ENCODE measurements at places on chromosomes 1 and 21.

GRCh38 chr1:242212401-242212800 is 213.5 kb upstream of the MAP1LC3C start:
- DNase-seq = no peak

DNA sequence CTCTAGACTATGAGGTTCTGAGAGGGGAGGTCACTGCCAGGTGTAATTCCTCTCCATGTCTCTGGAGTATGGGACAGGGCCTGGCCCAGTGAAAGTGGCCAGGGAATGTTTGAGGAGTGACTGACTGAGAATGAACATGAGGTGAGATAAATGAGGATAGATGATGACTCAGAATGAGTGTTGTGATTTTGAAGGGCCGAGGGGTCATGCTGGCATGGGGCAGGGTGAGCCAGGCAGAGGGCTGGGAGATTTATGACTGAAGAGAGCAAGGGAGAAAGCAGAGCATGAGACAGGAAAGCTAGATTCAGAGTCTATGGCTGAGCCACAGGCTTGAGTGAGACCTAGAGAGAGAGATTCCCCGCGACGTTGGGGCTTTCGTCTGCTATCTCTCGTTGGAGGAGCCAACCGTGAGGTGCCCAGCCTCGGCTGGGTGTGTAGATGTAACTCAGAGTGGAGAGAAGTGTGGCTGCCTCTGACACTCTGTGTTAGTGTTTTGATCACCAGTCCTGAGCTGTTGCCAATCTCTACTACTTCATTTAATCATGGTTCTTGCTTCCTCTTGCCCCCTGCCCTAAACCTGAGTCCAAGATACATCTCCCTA is 50.1 kb downstream of the FOXD2 start:
- no peak for DNase-seq

- DNase-seq = no peak
Observed at GRCh38 chr1:112105557-112105956, 116.1 kb upstream of the KCND3 start.

DNA sequence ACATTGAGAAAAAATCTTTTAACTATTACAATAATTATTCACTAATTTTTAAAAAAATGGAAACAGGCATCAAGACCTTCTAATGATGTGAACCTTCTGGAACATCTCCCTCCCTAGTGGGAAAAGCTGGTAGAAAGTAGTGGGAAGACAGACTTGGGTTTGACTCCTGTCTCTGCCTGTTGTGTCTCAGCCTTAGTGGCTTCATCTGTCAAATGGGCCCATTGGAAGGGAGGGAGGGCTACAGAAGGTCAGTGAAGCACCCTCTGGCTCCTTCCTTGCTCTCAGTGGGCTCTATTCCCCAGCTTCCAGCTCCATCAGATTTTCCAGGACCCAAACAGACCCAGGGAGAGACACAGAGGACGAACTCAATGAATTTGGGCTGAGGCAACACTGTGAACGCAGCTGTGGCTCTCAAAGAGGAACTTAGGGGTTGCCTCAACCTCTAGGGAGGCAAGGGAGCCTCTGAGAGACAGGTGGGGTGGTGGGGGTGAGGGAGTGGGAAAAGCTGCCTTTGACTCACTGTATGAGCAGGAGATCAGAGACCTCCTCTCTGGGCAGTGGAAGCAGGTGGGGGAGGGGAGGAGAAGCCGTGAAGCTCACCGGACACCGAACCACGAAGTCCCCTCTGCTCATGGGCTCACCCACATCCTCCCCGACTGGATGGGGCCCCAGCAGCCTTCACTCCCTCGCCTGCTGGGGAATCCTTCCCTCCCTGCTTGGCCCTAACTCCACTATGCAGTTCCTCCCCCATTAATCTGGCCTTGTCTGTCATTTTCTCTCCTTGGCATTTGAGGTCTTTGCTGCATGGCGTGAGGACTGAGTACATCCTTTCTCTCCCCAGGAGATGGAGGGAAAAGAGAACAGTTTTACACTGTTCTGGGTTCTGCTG is 4.5 kb downstream of the CNR2 start:
- no peak for DNase-seq

GRCh38 chr1:37399205-37399604 is 75.2 kb upstream of the ZC3H12A start:
- no peak for DNase-seq

GRCh38 chr1:6614019-6614928 is 743 bp downstream of the PHF13 start:
- no peak for DNase-seq

- DNase-seq = no peak
Observed at GRCh38 chr1:174922121-174922520, 77.6 kb upstream of the CACYBP start.

- no peak for DNase-seq
Observed at GRCh38 chr1:9782116-9782751, 41.5 kb downstream of the CLSTN1 start.

DNA sequence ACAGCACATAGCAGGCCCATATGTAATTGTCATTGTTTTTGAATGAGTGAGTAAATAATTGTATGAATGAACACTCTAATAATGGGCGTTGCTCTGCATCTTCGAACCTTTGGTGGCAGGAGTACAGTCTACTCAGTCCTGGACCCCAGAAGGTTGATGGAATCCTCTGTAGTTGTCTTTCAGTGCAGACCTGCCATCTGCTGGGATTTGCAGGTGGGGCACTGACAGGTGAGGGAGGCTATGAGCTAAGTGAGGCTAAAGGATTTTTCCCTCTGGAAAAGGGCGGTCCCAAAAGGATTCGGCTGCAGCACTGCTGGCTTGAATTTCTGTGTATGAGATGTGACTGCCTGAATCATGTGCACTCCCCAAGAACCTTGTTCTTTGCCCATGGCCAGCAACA is 53.4 kb downstream of the PLXNA2 start:
- no peak for DNase-seq

GRCh38 chr1:54238353-54239034 is 38.5 kb downstream of the MRPL37 start:
- DNase-seq = no peak

DNA sequence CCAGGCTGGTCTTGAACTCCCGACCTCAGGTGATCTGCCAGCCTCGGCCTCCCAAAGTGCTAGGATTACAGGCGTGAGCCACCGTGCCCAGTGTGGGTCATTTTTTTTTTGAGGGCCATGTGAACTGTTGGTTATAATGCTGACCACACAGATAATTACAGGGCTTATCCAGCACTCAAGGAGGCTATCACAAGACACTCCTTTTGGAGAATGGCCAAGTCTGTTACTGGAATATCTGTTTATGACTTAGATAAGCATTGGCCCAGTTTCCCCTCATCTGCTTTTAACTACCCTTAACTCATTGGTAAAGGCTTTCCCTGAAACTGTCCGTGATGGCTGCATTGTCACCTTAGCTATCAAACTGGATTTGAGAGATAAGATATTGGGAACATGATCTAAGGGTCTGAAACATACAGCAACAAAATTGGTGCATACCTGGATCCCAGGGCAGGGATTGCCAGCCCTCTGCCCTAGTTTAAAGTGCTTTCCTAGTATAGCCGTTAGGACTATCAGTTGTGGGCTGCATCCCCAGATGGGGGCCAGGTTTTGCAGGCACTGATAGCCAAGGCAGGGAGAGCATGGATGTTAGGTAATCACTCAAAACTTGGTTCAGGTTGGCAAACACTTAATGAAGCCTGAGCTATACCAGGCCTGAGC is 15.6 kb downstream of the SZT2 start:
- DNase-seq = no peak

DNA sequence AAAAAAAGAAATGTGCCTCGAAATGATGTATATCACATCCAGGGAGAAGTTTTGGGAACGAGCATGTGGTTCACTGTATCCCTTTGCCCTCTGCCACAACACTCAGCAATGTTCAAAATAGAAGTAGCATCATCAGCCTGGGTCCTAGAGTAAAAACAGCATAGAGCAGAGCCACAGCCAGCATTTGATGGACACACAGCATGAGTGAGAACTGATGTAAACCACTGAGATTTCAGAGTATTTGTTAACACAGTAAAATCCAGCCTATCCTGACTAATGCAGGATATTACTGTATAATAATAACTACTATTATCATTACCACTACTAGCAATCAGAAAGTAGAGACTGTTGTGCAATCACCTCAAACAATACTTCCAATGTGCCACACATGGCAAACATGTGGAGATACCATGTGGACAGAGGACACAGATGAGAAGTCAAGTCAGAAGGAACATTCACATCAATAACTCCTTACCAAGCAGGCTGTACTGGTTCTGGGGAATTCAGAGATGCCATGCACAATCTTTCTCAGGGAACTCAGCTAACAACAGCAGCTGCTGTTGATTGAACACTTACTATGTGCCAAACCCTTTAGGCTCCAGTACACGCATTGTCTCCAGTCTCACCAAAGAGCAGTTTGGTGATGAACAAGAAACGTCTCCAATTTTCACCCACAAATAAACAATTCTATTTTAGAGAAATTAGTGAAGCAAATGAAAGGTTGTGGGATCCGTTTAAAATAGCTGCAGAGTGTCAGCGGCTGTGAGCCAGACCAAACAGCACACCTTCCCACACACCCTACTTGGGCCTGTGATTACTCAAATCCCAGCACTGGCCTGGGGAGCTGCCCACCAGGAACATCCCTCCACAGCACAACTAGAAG is 16.6 kb upstream of the GFI1 start:
- DNase-seq = no peak

GRCh38 chr1:117596023-117596720 is 9.7 kb upstream of the TENT5C start:
- no peak for DNase-seq

GRCh38 chr1:109425391-109426280 is 612 bp downstream of the PSMA5 start:
- DNase-seq = peak; percentile 38

DNA sequence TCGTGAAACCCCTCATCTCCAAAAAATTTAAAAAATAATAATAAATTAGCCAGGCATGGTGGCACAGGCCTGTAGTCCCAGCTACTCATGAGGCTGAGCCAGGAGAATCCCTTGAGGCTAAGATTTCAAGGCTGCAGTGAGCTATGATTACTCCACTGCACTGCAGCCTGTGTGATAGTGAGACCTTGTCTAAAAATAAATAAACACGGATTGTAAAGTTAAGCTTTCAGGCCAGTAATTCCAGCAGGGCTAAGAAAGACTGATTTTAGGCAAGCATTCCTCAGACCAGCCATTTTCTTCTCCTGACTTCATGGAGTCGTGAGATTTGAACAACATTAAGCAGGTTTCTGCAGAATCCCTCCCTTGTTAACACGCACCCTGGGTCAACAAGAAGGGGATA is 77.2 kb upstream of the EFHD2 start:
- DNase-seq = no peak

DNA sequence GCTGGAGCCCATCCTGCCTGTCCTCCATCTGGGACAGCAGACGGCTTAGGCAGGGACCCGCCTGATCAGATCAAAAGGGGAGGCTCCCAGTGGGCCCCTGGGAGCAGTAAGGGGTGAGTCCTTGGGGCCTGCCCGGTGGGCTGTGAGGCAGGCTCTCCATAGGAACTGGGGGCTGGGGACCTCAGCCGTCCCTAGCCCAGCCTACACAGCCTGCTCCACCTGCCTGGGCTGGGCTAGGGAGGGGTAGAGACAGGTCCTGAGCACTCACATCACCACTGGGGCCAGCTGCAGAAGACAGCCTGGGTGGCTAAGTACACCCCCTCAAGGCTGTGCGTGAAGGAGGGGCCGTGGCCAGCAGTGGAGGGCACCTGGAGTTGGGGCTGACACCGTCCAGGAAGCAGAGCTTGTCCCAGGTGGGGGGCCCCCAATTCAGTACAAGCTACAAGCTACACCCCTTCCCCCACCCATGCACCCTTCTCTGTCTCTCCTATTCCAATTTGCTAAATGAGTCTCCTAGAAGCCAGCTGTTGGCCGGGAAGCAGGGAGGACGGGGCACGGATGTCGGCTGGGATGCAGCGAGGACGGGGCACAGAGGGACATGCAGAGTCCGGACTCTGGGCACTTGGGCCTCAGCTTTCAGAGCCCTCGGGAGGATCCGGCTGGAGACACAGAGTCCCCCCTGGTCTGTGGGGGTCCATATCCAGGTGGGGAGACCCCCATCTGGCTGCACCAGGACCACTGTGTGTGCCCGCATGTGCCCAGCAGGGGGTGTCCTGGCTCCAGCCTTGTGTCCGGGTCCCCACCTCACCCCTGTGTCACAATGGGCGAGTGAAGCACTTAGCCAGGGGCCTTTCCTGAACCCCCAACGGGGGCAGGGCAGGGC is 1.7 kb downstream of the ISG15 start:
- DNase-seq = no peak

DNA sequence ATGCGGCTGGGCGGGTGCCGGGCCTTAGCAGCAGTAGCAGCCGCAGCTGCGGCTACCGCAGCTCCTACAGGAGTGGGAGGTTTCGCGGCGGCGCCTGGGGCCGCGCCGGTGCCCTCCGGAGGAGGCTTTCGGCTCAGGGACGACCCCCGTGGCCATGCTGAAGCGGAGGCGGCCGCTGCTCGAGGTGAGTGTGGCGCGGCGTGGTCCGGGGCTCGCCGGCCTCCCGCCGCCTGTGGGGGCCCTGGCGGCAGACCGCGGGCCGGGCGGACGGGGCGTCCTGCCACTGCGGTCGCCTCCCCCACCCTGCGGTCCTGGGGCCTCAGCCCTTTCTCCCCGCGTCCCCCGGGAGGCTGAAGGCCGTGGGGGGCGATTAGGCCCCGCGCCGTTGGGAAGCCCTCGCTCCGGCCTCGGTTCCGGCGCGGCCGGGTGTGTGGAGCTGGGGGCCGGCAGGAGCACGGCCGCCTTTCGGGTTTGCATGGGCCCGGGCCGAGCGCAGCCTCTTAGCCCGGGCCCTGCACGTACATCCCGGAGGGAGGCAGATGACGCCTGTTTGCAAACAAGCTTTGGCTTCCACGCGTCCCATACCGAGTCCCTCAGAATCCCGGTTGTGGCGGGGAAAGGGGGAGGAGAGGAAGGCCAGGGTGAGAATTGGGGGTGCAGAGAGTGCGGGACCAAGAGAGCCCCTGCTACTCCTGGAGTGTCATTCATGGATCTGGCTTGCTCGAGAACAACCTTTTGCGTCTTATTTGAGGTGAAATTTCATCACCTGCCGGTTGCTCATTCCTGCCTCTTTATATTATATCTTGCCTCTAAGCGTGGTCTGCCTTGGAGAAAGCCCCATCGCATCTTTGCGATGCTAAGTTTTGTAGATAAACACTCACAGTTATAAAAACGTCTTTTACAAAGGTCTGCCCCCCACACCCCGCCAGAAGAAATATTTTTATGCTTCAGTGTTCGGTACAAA is 613 bp downstream of the ZFYVE9 start:
- no peak for DNase-seq

GRCh38 chr1:234558330-234558836 is 51.6 kb downstream of the IRF2BP2 start:
- no peak for DNase-seq

All from central memory CD8-positive, alpha-beta T cell (primary cell).